ENCODE measurements at places on chromosomes 12 and 14.

GRCh38 chr14:50410921-50411320 lies 14.2 kb upstream of the CDKL1 start:
- DNase-seq = no peak

GRCh38 chr14:55585854-55586253 lies 5.8 kb downstream of the KTN1 start:
- no peak for DNase-seq

GRCh38 chr12:116182359-116183063 lies 95.0 kb downstream of the MED13L start:
- DNase-seq = no peak

DNA sequence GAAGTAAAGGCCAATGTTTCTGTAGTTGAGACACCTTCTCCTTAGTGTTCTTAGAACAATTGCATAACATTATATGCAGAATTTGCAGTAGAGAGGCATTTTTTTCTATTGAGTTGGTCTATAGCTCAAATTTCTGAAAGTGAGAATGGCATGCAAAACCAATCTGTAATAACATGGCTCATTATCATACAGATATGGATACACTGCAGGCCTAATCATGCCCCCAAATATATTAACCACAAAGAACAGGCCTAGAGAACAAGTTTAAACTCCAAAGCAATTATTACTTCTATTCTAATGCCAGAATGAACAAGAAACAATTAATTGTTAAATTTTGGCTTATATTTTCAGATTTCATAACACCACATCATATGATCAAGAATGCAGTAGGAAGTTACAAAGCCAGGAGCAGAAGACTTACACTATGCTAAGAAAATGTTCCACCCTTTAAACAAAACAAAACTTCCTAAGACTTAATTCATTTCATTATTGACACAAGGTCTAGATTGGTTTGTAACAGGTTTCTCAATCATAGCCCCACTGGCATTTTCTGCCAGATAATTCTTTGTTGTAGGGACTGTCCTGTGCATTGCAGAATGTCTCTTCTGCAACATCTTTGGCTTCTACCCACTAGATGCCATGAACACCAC lies 26.9 kb downstream of the TMTC1 start:
- DNase-seq = no peak

DNA sequence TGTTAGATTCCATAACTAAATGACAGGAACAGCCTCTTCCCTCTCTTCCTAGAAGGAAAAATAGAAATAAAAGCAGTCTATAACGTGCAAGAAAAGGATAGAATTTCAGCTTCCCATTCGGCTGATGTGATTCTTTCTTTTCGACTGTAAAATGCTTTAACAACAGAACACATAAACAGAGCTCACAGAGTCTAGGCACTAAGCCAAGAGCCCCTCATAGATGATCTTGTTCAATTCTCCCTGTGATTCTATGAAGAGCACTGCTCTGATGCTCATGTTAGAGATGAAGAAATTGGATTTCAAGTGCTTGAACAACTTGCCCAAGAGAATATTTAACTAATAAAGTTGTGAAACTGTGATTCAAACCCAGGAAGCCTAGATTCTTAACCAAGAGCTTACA lies 232.7 kb downstream of the RPAP3 start:
- no peak for DNase-seq

- DNase-seq = no peak
Measured at GRCh38 chr14:99158150-99158549, 113.8 kb downstream of the BCL11B start.

- no peak for DNase-seq
Measured at GRCh38 chr14:98415766-98416165, 856.2 kb downstream of the BCL11B start.

DNA sequence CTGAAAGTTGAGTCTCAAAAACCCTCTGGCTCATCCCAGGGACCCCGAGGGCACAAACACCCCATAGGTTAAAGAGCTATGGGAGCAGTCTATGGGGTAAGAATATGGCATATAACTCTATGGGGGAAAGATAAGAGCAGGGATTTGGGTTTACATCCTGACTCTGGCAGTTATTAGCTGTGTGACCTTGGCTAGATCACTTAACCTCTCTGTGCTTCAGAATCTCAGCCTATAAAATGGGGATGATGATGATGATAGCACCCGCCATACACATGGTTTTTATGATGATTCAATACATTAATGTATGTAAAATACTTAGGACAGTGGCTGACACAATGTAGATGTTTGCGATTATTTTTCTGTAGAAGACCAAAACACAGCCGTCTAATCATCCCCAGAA lies 26.2 kb downstream of the IRF2BPL start:
- DNase-seq = no peak

DNA sequence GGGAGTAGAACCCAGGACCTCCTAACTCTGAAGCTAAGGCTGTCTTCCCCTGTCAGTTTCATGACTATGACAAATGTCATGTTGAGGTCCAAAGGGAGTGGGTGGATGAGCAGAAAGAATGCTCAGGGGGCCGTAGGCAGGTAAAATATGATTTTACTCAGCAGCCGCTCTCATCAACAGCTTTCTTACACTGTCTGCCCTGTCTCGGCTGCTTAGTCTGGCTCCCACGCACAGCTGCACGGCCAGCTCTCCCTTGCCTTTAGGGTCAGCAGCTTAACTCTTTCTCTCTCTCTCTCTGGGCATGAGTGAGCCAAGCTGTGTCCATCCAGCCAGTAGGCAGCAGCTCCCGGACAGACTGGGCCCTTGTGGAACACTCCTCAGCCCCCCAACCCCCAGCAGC lies 95.2 kb downstream of the GCH1 start:
- no peak for DNase-seq

- DNase-seq = no peak
Measured at GRCh38 chr12:41419131-41419893, 231.2 kb downstream of the PDZRN4 start.

GRCh38 chr14:104016873-104017650 lies 68.4 kb upstream of the ASPG start:
- DNase-seq = no peak

DNA sequence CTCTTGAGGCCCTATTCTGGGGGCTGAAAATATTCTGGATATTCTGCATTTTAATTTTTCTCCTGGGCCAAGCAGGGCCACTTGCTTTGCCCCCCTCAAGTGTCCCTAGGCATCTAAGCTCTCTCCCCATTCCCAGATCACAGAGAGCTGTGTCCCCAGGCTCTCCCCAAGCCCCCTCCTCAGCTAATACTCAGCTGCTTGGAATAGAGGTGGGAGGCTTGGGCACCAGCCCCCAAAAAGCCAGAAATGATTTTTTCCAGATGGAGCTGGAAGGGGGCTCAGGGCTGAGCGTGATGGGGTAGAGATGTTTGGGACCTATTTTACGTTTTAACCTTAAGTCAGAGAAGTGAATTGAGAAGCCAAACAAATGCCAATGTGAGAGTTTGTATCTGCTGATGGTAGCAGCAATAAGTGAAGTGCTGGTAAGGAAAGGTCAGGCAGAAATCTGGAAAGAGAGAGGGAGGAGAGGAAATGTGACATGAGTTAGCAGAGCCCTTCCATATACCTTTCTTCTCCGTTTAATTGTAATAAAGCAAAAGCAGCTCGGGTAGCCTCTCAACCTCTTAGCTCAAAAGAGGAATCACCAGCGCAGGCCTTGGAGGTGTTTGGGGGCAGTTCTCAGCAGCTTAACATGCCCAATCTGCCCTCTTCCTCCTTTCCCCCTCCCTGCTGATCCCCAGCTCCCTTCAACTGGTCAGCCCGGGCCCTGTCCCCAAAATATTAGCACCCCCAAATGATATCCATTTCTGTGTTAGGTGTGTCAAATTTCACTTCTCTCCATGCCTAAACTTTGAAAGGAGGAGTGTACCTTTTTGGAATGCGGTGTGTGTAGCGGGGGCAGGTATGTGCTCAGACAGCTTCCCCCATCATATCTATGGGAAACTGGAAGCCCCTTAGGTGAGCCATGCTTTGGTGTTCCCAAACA lies 5.0 kb upstream of the HOXC6 start:
- no peak for DNase-seq

DNA sequence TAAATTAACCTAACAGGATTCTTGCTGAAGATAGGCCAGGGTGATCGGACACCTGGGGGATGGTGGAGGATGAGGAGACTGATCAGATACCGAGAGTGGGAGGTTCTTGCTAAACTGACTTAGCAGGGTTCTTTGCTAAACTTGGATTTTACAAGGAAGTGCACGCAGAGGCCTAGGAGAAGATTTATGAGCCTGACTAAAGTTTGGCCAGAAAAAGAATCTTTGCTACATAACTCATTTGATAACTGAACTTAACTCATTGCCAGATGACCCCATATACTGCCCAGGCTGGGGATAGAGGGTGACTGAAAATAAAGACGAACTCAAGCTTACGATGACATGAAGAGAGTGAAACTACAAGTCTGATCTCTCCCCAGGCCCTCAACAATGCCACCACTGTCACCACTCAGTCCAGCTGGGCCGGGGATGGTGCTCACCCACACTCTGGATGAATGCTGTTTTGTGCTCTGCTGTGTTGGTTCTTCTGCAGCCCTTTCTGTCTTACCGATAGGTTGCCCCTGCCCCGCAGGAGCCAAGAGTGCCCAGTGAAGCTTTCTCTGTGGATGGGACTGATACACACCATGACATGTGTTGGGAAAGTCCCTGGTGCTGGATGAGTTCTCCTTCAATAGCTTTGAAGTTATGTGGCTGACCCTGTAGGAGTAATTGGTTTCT lies 29.0 kb downstream of the PPFIBP1 start:
- no peak for DNase-seq

DNA sequence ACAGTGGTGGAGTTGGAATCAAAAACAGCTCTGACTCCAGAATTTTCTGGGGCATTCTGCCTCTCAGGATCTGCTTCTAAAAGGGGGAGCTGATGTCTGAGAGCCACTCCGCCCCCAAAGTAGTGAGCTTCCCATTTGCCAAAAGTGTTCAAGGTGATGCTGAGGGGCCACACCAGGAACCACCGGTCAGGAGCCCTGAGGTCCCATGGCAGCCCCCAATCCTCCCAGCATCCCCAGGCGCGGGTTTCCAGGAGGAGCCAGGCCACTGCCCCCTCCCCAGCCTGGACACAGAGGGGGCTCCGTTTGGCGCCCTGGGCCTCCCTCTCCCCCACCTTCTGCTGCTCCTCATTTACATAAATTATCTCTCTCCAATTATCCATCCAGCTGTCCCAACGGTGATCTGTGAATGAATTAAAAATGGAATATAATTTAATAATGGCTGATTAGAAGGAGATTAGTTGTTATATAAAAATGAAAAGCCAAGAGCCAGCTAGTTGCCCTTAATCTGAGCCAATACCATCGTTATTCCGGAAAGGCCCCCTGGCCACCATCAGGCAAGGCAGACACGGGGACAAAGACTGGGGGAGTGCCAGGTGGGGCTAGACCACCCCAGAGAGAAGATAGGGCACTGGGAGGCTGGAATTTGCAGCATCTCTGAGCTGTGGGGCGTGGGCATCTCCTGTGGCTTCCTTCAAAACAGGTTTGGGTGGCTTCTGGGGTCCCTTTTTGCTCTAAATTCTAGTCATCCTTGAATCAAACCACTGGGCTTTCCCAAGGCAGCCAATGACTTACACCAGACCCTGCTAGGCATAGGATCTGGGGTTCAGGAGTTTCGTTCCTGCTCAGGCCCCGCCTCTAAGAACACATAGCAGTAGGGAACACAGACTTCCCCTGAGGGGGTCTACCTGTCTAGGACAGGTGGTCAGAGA lies 19.7 kb upstream of the VSX2 start:
- no peak for DNase-seq

DNA sequence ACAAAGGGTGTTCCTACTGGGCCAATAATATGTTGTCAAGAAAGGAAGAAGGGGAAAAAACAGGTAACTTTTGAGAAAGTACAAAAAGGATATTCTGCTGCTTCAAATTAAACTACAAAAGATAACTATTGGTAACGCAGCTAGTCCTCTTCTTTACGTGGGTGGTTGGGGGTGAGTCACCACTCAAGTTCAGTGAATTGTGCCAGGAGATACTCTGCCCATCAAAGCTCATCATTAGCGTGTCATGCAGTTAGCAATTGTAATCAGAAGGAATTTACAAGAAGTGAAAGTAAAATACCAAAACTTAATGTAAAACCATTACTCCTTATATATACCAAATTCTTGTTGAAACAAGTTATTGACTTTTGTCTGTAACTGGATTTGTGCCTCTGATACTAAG lies 342.0 kb downstream of the NPAS3 start:
- no peak for DNase-seq

DNA sequence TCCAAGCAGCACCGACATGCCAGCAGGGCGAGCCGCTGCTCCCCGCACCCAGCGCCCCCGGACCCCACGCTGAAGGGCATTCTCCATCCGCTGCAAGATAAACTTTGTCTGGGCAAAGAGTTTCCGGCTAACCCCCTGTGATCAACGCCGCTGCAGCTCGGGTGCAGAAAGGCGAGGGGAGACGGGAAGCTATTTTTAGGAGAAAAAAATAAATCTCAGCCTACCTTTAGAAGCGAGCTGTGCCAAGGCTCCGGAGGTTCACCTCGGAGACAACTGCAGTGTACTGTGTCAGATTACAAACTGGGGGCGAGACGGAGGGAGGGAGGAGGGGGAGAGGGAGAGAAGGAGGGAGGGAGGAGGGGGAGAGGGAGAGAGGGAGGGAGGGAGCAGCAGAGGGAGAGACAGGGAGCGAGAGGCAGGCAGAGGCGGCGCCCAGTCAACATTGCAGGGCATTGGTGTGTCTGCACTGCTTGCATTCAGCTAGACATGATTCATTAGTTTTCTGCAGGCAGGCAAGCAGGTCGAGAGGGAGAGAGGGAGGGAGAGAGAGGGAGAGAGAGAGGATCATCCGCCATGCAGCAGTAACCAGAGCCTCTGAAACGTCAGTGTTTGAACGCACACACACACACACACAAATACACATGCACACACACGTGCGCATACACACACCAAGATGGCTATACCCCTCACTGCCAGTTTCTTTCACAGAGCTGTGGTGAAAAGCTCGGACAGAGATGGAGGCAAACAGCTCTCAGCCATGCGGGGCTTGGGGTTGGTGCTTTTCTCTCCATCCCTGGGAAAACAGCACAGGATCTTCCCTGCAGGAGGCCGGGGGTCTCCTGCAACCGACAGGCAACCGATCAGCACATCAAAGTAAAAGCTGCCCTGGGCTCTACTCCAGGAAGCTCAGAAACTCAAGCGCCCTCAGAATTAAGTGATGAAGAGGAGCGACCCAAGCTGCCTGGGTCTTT lies at the start of gene RIMBP2:
Gene RIMBP2, minus strand, starts transcription at position 302 of the 971 bp plus-strand sequence. CDS start 237,286 bp downstream, outside the sequence.
- DNase-seq = no peak
